ENCODE measurements at places on chromosomes 5 and 9. TPM values are rescaled to one million over a fixed set of nuclear protein-coding genes. Genes with fewer than 3 reads are reported as not detected.
A peak's percentile ranks its signal among the peaks of the same experiment; 100 is the strongest.

DNA sequence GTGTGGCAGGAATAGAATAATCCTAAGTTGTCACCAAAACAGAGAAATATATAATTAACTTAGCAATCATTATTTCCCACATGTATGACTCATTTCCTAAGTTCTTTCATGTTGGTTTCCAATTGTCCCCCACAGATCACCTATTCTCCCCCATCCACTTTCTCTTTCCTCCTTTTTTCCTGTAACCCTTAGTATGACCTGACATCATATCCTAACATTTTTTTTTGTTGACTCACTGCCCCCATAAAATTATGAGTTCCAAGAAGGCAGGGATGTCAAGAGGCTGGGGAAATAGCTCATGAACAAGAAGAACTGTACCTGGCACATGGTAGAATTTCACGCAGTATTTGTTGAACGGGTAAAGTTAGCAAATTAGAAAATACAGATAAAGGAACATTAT is 186.7 kb downstream of the DCP2 start:
- no peak for DNase-seq

DNA sequence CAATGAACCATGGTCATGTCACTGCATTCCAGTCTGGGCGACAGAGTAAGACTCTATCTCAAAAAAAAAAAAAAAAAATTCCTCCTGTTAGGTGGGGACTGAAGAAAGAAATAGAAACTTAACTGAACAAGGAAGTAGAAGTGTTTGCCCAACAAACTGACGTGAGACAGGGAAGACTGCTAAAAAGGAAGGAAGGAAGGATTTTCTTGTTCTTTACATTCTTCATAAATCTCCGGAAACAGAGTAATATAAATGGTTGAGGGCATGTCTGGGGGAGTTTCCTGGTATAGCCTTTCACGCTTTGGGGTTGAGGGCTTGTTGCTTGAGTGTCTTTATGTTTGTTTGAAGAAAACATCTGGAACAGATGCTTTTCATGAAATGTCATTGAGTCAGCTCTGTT is 3.1 kb downstream of the TOR1B start:
- DNase-seq: no peak

- no peak for DNase-seq
Measured at GRCh38 chr5:177261510-177261909, 42.0 kb downstream of the RAB24 start.

GRCh38 chr5:149865746-149866145 is 78.8 kb downstream of the PDE6A start:
- no peak for DNase-seq

DNA sequence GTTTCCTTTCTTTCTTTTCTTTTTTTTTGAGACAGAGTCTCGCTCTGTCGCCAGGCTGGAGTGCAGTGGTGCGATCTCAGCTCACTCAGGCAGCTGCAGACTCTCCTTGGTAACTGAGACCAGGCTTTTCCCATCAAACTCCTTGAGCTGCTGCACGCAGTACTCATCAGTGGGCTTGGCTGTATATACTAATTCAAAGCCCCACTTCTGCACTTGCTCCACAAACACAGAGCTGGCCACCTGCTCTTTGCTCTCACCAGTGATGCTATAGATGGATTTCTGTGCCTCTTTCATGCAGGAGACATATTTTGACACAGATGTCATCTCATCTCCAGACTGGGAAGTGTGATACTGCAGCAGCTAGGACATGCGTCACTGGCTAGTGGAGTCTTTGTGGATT is 252.7 kb downstream of the AP3B1 start:
- DNase-seq: no peak

Gene CAVIN4
- total RNA-seq: 1.1 TPM

DNA sequence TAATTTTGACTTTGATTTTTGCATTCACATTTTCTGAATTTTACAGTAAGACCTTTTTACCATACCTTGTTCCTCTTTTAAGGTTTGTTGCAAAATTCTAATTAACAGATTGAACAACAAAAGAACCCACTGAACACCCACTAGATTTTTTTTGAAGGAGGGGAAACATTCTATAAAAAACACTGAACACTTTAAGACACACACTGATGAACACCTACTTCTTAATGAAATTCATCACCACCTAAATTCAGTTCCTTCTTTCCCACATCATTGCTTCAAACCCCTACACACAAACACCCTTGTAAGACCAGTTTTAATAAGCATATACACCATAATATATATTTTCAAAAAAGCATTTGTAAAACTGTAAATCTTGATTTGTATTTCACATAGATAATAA is 559.0 kb upstream of the MEF2C start:
- DNase-seq: no peak

DNA sequence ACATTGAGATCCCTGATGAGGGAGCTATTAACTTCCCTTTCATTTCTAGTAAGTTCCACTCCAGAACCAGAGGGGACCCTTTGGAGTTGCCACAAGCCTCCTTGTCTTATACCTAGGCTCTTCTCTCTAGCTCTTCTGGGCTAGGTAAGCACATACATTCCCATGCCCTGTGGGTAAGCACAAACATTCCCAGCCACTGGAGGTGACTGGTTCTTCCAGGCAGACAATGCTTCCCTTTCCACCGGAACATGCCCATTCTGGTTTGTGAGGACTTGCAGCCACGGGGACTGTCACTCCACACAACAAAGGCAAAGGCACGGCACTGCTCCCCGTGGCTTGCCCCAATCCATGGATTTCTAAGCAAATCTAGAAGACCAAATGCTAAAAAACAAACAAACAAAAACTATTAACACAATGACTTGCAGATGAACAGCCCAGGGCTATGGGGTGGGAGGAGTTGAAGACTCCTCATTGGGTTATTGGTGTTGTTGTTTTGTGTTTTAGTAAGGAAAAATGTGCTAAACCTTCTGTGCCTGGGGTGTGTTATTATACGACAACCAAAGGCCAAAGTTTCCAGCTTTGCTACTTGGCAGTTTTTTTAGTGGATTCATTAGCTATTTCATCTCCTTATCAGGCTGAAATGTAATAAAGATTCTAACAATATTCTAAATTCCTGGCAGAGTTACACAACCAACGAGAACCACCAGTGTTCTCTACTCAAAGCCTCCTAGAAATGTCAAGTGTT is 276.2 kb downstream of the SYK start:
- no peak for DNase-seq

DNA sequence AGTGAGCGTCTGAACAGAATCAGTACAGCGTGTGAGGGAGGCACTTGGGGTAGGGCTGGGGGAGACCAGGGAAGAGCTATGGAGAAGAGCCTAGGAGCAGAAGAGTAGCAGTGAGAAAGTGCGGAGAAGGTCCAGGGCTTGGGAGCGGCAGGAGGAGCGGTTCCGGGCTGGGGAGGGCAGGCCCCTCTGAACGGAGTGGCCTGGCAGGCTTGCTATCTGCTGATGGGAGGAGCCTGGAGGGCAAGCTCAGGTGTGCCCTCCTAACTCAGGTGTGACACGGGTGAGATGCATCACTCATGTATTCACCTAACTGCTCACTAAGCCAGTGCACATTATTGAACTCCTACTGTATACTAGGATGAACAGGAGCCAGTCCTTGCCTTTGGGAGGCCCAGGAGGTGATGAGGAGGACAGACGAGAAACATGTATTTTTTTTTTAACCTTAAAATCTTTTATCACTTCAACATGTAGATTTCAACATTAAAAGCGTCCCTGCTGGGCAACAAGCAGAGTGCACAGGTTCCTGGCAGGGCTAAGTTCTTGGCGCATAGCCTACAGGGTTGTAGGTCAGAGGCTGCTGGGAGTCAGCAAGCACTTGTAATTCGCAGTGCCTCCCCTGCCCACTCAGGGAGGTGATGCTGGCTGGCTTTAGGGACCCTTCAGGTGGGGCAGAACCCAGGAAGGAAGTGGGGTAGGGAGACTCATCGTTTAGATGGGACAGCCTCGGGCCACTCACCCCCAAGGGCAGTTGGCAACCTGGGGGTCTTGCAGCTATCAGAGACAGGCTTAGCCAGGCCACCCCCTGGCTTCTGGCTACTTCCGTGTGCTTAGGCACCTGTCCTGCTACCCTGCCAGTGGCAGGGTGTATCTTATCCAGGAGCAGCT is 55.5 kb downstream of the TMOD1 start:
- peak; percentile 83 for DNase-seq

Gene QRFP
- not detected for total RNA-seq

GRCh38 chr5:71586052-71586940 is 844 bp upstream of the MCCC2 start:
- DNase-seq: no peak

Gene FOXD4L6
- total RNA-seq: not detected

GRCh38 chr9:121987314-121987713 is 105.8 kb downstream of the TTLL11 start:
- no peak for DNase-seq

GRCh38 chr9:128684325-128685199 is 4.5 kb upstream of the SET start:
- peak; percentile 88 for DNase-seq

DNA sequence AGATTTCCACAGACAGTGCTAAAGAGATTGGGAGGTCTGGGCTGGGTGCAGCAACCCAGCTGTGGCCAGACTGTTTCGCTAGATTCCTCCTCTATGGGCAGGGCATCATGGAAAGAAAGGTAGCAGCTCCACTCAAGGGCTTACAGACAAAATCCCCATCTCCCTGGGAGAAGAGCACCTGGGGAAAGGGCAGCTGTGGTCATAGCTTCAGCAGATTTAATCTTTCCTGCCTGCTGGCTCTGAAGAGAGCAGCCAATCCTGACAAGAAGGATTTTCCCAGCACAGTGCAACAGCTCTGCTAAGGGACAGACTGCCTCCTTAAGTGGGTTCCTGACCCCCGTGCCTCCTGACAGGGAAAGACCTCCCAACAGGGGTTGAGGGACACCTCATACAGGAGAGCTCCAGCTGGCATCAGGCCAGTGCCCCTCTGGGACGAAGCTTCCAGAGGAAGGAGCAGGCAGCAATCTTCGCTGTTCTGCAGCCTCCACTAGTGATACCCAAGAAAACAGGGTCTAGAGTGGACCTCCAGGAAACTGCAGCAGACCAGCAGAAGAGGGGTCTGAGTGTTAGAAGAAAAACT is 1379.3 kb upstream of the ACO1 start:
- no peak for DNase-seq

- no peak for DNase-seq
Measured at GRCh38 chr5:25688156-25688555, 1043.4 kb upstream of the CDH10 start.

GRCh38 chr9:27393054-27393846 is 96.3 kb upstream of the EQTN start:
- no peak for DNase-seq

DNA sequence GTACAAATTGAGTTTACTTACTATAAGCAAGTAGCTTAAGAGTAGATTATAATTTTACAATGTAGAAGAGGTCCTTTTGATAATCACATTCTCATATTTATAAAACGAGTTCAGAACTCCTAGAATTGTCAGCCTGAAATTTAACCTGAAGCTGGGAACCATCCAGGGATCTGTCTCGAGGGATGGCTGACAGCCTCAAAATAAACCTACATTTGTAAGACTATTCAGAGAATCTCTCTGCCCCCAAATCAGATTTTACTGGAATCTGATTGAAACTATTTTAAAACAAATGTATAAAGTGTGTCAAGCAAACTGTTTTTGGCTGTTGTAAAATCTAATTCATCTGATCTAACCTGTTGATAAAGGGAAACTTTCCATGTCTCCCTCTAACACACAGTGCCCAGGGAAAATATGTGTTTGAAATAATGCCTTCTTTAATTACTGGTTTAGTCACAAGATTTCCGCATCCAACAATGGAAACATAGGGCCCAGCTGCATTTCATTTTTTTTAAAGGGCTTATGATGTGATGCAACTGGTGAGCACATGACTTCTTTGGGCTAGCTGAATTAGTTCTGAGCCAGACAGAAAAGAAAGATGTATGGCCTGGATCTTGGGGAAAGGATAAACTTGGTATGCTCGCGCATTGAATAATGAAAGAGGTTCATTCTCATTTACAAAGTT is 30.3 kb downstream of the SLC25A46 start:
- no peak for DNase-seq

Gene SNAPC4
- total RNA-seq: 7.7 TPM

DNA sequence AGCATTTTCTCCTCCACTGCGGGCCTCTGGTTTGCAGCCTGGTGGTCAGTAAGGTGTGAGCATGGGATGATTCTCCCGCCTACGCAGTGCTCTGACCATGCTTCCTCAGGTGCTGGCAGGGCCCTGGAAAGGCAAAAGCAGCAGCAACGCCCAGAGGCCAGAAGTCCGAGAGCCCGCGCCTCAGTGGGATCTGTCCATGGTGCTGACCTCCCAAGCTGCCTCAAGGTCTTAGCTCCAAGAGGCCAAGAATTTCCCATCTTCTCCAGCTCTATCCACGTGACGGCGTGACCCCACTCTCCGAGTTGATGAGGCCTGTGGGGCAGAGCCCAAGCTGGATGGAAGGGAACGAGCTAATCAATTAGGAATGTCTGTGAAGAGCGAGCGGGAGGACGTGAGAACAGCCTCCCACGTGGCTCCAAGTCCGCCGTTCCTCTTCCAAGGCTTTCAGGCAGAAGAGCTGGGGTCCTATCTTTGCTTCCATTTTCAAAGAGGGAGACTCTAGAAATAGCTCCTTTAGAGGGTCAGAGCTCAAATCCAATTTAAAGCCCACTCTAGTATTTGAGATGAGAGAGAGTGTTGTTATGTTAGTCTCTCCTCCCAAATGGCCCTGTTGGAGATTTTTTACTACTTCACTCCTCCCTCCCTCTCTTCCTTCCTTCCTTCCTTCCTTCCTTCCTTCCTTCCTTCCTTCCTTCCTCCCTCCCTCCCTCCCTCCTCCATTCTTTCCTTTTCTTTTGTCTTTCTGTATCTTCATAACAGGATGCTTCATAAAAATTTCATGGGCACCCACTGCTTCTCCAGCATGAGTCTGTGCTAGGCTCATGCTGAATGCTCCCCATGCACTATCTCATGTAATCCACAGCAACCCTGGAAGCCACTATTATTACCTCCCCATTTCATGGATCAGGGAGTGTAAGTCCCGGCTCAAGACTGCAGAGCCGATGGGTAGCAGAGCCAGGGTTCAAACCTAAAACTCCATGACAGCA is 69.3 kb downstream of the OLFM1 start:
- no peak for DNase-seq

All from aorta (tissue), 5 donors.